ENCODE measurements at places on chromosomes 6 and 20.

DNA sequence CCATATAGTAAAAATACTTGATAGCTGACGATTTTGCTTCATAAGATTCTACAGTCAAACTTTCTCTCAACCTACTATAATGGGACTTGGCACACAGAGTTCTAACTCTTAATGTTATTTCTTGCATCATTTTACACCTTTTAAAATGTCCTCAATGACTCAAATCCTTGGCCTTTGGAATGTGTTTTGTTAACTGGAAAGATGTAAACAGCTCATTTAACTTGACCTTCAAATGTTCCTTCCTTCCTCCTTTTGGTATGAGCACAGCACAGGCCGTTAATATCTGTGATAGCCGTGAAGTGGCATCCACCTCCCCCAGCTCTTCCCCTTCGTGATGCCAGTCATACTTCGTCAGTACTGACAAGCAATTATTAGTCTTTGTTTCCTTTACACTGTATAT is 972.0 kb upstream of the CITED2 start:
- DNase-seq: no peak

DNA sequence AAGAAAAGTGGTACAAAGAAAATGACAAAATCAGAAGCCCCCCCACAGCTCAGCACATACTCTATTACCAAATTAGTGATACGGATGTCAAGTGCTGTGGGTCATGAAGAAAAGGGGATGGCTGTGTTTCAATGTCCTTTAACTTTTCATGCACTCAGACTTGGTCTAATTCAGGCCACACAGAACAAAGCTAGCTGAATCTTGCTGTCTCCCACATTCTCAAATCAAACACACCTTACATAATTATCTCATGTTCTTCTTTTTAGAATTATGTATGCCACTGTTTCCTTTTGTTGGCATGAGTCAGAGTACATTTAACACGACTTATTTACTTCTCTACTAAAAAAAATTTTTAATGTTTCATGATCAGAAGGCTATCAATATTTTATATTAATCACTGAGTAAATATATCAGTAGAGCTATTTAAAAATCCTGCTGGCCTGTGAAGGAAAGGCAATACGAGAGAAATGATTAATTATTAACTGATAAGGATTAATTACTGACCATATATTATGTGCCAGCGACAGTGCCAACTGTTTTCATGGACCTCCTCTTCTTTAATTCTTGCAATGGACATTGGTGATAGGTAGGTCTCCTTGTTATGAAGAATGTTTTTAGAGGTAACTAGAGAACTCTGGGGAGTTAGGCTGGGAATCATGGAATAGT is 596.5 kb upstream of the AGPAT4 start:
- DNase-seq: no peak

DNA sequence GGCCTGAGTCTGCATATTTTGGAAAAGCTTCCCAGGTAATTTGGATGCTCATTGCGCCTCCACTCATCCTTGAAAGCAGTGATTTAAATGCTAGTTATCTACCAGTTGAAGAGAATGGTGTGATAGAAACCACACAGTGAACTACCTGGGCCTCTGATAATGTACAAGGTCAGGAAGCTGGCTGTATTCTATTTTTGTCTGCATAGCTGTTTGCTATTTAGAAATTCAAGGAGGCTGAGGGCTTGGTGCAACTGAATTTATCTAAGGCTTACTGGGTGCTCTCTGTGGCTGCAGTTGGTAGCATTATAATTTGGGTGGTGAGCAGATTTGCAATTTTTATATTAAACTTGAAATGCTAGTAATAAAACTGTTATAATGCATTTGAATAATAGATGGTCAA is 245.6 kb downstream of the KIF16B start:
- no peak for DNase-seq

DNA sequence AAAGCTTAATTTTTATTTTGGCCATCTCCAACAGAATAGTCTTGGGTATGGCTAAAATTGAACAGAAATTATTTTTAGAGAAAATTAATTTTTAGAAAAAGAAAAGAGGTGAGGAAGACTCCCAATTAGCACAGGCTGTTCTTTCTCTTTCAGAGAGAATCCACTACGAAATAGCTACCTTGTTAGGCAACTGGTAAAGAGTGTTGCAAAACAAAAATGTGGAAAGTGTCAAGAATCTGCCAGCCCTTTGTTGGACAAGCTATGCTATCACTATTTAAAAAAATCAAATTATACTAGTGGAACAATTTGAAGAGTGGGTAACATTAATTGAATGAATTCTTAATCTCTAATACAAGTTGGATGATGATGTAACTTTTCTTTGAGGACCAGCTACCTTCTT is 19.2 kb upstream of the ZSCAN9 start:
- no peak for DNase-seq

GRCh38 chr6:129306826-129307225 is 403.2 kb downstream of the ARHGAP18 start:
- DNase-seq: no peak

GRCh38 chr6:157428427-157429202 is 47.6 kb downstream of the ZDHHC14 start:
- no peak for DNase-seq

DNA sequence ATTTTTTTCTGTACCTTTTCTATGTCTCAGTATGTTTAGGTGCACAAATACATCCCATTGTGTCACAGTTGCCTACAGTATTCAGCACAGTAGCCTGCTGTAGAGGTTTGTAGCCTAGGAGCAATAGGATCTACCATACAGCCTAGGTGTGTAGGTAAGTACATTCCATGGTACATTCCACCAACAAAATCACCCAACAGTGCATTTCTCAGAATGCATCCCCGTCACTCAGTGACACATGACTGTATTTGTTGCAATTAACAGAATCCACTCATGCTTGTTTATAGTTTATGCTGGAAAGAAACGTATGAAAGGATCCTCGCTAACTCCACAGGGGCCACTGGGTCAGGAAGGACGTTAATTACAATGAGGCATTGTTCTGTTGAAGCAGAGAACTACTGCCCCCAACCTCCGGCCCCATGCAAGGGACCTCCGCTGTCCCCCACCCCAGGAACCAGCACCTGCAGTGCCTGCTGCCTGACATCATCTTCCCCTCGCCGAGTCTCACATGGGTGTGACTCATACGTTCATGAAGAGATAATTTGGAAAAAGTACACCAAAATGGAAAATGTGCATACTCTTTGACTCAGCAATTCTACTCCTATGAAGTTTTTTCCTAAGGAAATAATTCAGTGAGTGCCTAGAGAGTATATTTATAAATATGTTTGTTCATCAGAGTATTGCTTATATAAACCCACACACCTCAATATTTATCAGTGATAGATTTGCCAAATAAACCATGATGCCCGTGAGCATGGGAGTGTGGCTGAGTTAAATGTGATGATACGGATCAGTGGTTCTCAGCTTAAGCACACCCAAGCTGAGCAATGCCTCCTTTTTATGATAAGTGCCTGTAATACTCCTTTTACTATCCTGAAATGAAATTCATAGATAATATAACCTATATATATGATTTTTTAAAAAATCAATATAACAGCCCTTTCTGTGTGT is 156.4 kb upstream of the ECI2 start:
- DNase-seq: no peak

GRCh38 chr6:133673056-133673455 is 215.9 kb upstream of the TCF21 start:
- DNase-seq: no peak
